ENCODE measurements at places on chromosomes 7 and 10. TPM values are rescaled to one million over a fixed set of nuclear protein-coding genes. Genes with fewer than 3 reads are reported as not detected.

Gene FRMD4A
- 7.1 TPM for total RNA-seq

- DNase-seq: no peak
- no peak overlapping the region for H3K4me3 ChIP-seq
- H3K4me1 ChIP-seq: peaks cover 7% of the 10 kb centered on the region
- peaks cover 13% of the 10 kb centered on the region for H3K27me3 ChIP-seq
- H3K27ac ChIP-seq: no peak overlapping the region
Measured at GRCh38 chr7:55081472-55082227, 62.8 kb downstream of the EGFR start.

DNA sequence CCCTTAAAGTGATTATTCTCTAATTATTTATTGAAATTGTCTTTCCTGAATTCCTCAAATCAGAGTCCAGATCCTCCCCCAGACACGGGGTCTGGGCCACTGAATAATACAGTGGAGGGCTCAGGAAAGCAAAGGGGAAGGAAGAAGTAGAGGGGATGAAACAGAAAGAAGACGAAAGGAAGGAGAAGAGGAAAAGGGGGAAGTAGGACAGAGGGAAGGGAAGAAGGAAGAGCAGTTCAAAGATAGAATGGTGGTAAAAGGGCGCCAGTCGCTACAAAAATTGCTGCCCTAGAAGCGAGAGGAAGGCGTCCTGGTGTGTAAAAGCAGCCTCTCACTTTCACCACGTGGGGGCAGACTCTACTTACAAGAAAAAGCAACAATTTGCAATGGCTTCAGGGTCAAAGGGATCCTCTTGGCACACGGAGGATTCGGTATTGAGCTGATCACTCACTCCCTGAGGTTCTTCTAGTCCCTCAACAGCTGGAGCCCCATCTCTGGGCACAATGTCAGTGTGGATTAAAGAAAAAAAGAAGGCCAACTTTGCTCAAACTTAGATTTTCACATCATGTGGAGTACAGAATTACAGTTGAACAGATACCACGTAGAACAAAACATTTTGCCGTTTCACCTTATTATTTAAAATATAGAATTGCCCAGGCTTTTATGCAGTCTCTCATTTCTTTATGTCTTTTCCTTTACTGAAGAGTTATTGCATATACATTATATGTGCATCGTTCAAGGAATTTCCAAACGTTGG, 31.4 kb upstream of the NPVF start:
- peaks cover 3% of the 10 kb centered on the region for H3K27me3 ChIP-seq
- no peak overlapping the region for H3K4me3 ChIP-seq
- peak; percentile 48 for DNase-seq
- H3K4me1 ChIP-seq: peaks cover 23% of the 10 kb centered on the region
- no peak overlapping the region for H3K27ac ChIP-seq
- H3K36me3 ChIP-seq: no peaks in the 10 kb centered on the region

GRCh38 chr10:79057481-79058275, 11.1 kb upstream of the ZMIZ1 start:
- no peak overlapping the region for H3K27ac ChIP-seq
- no peaks in the 10 kb centered on the region for H3K36me3 ChIP-seq
- no peak overlapping the region for H3K4me3 ChIP-seq
- H3K27me3 ChIP-seq: no peaks in the 10 kb centered on the region
- no peak for DNase-seq

DNA sequence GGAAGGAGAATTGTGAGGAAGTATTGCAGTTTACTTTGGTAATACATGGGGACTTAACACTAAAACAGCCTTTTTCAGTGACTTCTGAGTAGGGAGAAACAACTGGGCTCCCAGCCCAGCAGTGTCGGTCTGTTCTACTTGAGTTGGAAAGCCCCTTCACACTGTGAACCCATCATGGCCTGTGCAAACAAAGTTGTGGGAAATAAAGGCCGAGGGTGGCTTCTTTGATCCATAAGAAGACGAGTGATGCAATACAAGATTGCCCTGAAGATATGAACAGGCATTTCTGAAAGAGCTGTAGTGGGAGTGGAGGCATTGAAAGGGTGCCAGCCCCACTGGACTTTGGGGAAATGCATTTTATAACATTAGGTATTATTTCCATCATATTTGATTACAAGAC, 28.3 kb downstream of the C10orf120 start:
- no peak overlapping the region for H3K27ac ChIP-seq
- H3K27me3 ChIP-seq: peaks cover 18% of the 10 kb centered on the region
- no peak overlapping the region for H3K4me3 ChIP-seq
- H3K4me1 ChIP-seq: no peaks in the 10 kb centered on the region

Gene NRBF2
- total RNA-seq: 27.8 TPM

- no peaks in the 10 kb centered on the region for H3K4me1 ChIP-seq
- no peaks in the 10 kb centered on the region for H3K36me3 ChIP-seq
- no peaks in the 10 kb centered on the region for H3K27me3 ChIP-seq
Measured at GRCh38 chr7:146768957-146769356, 652.4 kb downstream of the CNTNAP2 start.

Gene ASZ1
- not detected for total RNA-seq

Gene WNT8B
- total RNA-seq: not detected

GRCh38 chr10:86868353-86868752, 89.1 kb downstream of the MMRN2 start:
- DNase-seq: no peak
- H3K4me1 ChIP-seq: no peaks in the 10 kb centered on the region
- H3K36me3 ChIP-seq: no peaks in the 10 kb centered on the region
- no peaks in the 10 kb centered on the region for H3K27me3 ChIP-seq

DNA sequence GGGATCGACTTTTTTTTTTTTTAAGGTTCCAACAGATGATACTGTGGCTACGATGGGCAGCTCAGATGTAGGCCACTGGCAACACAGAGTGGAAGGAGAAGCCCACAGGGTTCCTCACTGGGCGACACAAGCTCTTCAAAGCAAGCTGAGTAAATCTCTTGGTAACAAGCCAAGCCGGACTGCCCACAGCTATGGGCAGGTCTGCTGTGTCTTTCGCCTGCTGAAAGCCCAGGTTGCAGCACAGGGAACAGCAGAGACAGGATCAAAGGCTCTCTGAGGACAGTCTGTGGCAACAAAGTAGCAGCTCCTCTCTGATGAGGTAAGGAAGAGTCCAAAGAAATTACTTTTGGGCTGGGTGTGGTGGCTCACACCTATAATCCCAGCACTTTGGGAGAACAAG, 83.6 kb downstream of the KCNMA1 start:
- peaks cover 5% of the 10 kb centered on the region for H3K4me1 ChIP-seq
- H3K27me3 ChIP-seq: peaks cover 3% of the 10 kb centered on the region
- no peaks in the 10 kb centered on the region for H3K36me3 ChIP-seq
- DNase-seq: no peak
- H3K27ac ChIP-seq: no peak overlapping the region

DNA sequence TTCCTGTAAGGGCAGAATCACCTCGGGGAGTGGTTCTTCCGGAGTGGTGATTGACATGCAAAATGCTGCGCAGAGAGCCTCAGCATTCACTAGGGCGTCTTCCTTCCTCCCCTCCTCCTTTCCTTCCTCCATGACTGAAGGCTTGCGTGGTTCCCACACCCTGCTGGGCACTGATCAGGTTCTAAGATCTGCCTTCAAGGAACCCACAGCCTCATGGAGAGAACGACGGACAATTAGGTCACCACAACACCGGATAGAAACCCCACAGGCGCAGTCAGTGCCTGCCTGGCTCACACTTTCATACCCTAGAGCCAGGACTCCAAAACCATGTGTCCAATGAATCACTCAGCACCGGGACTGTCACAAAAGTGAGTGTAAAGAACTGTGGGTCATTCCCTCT, 131.3 kb downstream of the DPP6 start:
- H3K36me3 ChIP-seq: no peaks in the 10 kb centered on the region
- no peak overlapping the region for H3K27ac ChIP-seq
- H3K4me1 ChIP-seq: no peaks in the 10 kb centered on the region

DNA sequence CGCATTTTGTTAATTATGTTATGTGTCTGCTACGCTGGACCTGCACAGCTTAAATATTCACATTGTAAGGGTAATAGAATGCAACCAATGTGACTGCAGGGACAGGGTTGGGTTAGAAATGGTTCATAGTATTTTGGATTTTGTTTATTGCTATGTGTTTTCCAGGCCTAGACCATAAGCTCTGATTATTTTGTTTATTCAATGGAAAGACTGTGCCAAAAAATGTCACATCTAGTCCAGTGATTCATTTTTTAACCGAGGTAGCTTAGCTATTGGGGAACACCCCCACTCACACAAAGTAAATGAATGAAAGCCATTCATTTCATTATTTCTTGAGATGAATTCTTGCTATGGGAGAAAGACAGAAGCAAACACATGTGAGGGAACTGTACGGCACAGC, 516.5 kb upstream of the ANKRD30A start:
- H3K27ac ChIP-seq: no peak overlapping the region
- no peak overlapping the region for H3K4me3 ChIP-seq
- H3K36me3 ChIP-seq: no peaks in the 10 kb centered on the region
- DNase-seq: no peak

- no peak for DNase-seq
- H3K27ac ChIP-seq: peak overlapping the region; percentile 10
- no peaks in the 10 kb centered on the region for H3K27me3 ChIP-seq
- H3K36me3 ChIP-seq: no peaks in the 10 kb centered on the region
Measured at GRCh38 chr10:7027913-7028808, 382.7 kb downstream of the SFMBT2 start.

DNA sequence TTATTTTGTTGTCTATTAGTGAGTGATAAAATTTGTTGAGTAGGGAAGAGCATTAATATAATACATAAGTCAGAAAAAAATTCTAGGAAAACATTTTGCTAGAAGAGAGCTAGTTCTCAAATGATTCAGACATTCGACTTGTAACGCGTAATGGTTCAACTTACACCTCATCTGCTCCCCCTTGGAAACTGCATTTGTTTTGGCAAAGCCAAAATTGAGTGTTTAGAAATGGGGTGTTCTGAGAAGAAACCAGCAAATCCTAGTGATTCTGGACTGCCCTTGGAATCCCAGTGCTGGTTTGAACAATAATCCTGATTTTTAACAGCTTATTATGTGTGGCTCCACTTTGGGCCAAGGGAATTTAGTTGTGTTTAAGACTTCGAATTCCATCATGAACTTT, 475.7 kb downstream of the SUGCT start:
- no peaks in the 10 kb centered on the region for H3K36me3 ChIP-seq
- peaks cover 6% of the 10 kb centered on the region for H3K27me3 ChIP-seq

Gene VPS50
- total RNA-seq: 18.0 TPM

GRCh38 chr10:126905776-126906703, 812 bp downstream of the DOCK1 start:
- DNase-seq: no peak
- no peaks in the 10 kb centered on the region for H3K4me1 ChIP-seq
- H3K27ac ChIP-seq: no peak overlapping the region
- H3K27me3 ChIP-seq: peaks cover 39% of the 10 kb centered on the region
- H3K36me3 ChIP-seq: peaks cover 1% of the 10 kb centered on the region

Gene FAM204A
- total RNA-seq: 71.1 TPM

Gene NFE2L3
- 35.2 TPM for total RNA-seq

Gene INMT
- total RNA-seq: not detected

DNA sequence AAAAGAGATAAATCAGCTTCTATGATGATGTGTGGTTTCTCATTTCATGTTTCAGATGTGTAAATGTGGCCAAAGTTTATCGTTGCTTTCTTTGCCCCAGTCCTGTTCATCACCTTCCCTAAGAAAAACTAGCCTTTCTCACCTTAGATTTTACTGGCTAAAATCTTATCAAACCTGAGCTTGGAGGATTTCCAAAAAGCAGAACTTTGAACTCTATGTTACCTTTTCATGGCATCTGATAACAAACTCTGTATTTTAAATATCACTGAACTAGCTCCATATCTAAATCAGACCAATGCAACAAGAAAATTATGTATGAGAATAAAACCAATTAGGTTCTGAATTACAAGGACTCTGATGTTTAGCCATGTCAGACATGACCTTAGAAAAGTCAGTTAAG, 323.4 kb upstream of the DGKB start:
- no peaks in the 10 kb centered on the region for H3K4me1 ChIP-seq
- H3K27me3 ChIP-seq: no peaks in the 10 kb centered on the region
- H3K27ac ChIP-seq: no peak overlapping the region

- no peak for DNase-seq
- H3K4me3 ChIP-seq: no peak overlapping the region
- H3K4me1 ChIP-seq: no peaks in the 10 kb centered on the region
Measured at GRCh38 chr7:42340436-42340835, 103.4 kb upstream of the GLI3 start.

GRCh38 chr7:80187727-80188126, 53.1 kb downstream of the GNAI1 start:
- no peak overlapping the region for H3K27ac ChIP-seq
- no peaks in the 10 kb centered on the region for H3K27me3 ChIP-seq
- H3K4me3 ChIP-seq: no peak overlapping the region
- DNase-seq: no peak
- H3K4me1 ChIP-seq: peaks cover 3% of the 10 kb centered on the region

GRCh38 chr10:128286762-128287500, 160.7 kb upstream of the MKI67 start:
- H3K4me1 ChIP-seq: no peaks in the 10 kb centered on the region
- H3K36me3 ChIP-seq: no peaks in the 10 kb centered on the region
- peaks cover 45% of the 10 kb centered on the region for H3K27me3 ChIP-seq
- H3K27ac ChIP-seq: no peak overlapping the region

DNA sequence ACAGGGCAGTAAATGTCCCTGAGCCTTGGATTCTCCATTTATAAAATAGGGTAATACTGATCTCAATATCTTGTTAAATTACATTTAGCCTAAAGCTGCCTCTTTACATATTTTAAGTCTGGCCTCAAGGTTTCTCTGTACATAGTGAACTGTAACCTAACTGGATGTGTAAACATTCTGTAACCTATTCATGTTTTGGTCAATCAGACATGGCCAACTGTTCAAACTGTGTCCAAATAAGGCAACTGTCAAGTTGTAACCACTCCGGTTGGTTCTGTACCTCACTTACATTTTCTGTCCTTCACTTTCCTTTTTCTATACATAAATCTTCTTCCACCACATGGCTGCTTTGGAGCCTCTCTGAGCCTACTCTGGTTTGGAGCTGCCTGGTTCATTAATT, 107.1 kb upstream of the ITGB1 start:
- no peak overlapping the region for H3K4me3 ChIP-seq
- no peak overlapping the region for H3K27ac ChIP-seq
- H3K27me3 ChIP-seq: no peaks in the 10 kb centered on the region
- H3K36me3 ChIP-seq: no peaks in the 10 kb centered on the region
- H3K4me1 ChIP-seq: peaks cover 4% of the 10 kb centered on the region

DNA sequence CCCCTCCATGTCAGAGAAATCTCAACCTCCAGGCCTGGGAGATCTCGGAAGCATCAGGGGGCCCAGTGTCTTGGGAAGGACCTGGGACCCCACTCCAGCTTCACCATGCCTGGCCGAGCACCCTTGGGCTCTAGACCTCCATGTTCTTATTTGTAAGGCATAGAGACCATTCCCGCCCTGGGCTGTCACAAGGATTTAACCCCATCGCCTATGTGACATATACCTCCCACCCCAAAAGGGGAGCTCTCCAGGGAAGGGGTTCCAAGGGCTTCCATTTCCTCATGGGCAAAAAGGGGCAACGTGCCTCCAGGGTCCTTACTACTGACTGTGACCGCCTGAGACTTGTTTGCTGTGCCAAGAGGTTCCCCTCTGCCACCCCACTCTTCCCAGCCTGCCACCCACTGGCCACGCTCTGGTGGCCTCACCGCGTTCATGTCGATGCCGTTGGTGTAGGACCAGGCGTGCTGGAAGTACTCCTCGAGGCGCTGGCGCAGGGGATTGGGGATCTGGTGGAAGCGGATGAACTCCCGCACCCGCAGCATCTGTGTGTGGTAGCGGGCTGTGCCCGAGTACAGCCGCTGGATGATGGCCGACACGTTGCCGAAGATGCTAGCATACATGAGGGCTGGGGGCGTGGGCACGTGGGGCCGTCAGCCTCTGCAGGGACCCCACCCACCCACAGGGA, 27.5 kb downstream of the KCNH2 start:
- H3K36me3 ChIP-seq: no peaks in the 10 kb centered on the region
- no peak for DNase-seq
- peaks cover 5% of the 10 kb centered on the region for H3K4me1 ChIP-seq
- H3K27ac ChIP-seq: no peak overlapping the region

All from activated naive CD8-positive, alpha-beta T cell treated with anti-CD3 and anti-CD28 coated beads for 36 hours (primary cell).